ENCODE measurements at places on chromosomes 5 and 9.

DNA sequence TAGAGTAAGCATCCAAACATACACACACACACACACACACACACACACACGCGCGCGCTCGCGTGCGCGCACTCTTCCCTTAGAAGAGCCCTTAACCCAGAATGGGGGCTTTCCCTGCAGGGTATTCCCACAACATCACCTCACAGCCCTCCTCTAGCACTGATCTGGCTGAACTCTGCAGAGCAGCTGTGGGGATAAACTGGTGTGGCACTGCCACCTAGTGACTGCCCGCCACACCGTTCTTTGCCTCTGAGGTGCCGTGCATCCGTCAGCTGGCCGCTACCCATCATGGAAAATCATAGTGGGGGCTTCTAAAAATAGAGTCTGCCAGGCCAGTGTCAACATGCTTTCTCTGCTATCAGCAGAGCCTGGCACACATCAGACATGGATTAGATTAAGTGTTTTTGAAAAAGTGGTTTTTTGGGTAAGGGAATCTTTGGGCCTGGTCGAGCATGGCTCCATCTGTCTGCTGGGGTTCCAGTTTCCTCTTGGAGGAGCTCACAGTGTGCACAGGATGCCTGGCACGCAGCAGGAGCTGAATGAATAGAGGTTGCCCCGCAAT is 88.1 kb downstream of the KCNN2 start:
- DNase-seq = peak; percentile 1

DNA sequence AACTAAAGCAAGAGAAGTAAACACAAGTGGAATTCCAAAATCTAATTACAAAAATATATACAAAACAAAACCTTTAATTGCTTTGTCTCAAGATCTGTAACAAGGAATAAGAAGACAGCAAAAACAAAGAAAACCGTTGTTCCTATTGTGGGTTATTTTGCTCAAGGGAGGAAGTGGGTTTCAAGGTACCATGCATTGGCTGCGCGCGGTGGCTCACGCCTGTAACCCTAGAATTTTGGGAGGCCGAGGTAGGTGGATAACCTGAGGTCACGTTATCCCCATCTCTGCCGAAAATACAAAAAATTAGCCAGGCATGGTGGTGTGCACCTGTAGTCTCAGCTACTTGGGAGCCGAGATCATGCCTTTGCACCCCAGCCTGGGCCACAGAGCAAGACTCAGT is 12.1 kb upstream of the IQGAP2 start:
- no peak for DNase-seq

DNA sequence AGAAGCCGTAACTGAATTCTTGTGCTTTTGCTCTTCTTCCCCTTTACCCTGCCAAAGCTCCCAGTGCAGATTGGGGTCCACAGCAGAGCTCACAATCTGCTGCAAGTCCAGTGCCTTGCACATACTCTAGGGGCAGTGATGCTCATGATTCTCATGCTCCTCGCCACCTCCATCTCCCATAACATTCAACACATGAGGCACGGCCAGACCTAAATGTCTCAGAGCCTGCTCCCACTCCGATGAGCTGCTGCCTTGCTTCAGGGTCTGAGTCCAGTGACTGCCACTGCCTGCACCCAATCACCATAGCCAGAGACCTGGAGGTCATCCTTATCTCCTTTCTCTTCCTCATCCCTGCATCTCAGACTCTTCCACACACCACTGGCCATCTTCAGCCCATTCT is 10.5 kb downstream of the CSF1R start:
- DNase-seq = no peak

- DNase-seq = no peak
These were observed 90.5 kb downstream of the NRG2 start for GRCh38 chr5:139952574-139952973.

GRCh38 chr9:37156781-37157356 is 36.5 kb downstream of the ZCCHC7 start:
- no peak for DNase-seq

DNA sequence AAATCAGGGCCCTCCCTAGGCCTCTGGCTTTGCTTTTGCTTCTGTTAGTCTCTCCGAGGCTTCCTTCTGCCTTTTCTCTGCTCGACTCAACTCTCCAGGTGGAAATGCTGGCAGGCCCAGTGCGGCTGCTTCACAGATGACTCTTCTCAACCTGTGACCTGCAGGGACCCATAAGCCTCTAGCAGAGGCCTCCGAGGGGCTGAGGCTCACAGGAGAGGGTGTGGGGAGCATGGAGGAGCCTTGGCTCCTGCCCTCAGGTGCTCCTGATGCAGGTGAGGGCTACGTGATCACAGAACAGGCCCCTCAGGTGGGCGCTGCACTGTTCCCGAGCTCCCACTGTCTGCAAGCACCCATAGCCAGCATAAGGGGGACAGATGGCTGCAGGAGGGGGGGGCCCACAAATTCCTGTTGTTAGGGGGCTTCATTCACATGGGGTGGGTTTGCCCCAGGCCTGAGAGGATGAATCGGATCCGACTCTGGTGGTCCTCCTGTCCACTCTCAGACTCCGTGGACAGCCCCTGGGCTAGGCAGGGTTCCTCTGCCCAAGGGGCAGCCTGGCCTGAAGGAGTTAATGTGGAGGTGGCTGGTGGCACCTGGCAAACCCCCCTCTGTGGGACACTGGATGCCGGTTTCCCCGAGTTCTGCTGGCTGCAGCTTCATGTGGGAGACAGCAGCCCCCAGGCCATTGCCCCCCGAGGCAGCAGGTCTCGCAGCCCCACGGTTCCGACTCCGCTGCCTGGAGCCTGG is 10.9 kb upstream of the FCN2 start:
- DNase-seq = no peak

GRCh38 chr5:115600766-115601165 is 1.5 kb downstream of the TICAM2 start:
- no peak for DNase-seq

GRCh38 chr5:111252799-111253545 is 28.8 kb downstream of the CAMK4 start:
- DNase-seq = no peak

- DNase-seq = no peak
These were observed 102.5 kb upstream of the TNC start for GRCh38 chr9:115220319-115221005.

DNA sequence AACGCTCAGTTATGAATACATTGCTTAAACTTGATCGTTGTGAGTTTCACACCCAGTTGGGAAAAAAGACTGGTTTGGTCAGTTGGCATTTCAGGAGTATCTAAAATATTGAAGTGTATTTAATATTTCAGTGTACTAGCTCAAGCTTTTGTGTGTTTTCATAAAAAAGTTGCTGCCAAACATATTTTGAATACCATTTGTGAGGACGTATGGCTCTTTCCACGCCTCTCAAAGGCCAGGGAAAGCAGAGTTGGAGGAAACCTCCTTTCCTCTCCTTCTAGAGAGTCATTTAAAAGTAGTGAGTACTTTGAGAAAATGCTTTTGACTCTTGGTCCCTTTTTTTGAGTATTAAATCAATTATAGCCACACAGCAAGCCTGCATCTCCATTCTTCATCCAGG is 43.2 kb upstream of the ANKRD33B start:
- no peak for DNase-seq

DNA sequence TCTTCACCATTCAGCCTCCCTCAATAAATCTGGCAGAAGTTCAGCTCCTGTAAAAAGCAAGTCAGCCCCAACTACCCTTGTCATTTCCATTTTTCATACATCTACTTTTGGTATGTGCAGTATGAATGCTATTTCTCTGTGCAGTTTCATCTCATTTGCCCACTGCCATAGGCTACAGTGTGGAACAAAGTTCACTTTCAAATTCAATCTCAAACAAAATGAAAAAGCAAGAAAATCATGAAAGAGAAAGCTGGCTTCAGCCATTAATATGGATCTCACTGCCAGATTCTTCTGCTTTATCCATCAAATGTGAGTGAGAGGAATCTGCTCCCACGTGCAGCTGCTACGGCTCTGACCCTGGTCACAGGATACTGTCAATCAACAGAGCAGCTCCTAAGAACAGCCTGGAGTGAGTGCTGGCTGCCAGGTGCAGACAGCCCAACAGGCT is 494.2 kb downstream of the ZNF608 start:
- no peak for DNase-seq

- no peak for DNase-seq
These were observed 117.5 kb upstream of the ZNF366 start for GRCh38 chr5:72624641-72625236.

DNA sequence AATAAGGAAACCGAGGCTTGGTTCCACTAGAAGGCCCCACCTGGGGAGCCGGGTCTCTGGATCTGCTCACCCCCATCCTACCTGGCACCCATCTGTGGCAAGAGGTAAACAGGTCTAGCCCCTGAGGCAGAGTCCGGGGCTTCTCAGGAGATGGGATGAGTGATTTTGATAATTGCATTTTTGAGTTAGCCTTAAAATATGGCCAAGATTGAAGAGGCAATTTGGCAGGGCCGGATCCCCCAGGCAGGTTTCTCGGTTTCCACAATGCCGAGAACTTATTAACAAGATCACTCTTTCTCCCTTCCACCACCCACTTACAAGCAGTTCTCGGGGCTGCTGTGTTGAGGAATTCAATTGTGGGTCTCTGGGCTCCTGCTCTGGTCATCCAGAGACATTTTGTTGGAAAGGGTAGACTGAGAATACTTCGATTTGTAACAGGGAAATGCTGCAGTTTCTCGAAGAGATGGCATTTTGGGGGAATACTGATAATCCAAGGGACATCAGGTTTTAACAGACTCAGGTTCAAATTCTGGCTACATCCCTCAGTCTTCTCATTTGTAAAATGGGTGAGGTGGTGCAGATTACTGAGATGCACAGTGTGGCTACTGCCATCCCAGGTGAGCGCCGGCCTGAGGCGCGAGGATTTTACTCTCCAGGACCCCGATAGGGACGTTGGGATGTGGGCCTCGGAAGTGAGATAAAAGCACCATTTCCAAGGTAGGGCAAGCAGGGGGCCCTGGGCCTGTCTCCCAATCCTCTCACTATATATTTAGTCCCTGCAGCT is 194.2 kb downstream of the CDK5RAP2 start:
- no peak for DNase-seq

- no peak for DNase-seq
These were observed 400.2 kb upstream of the IRX4 start for GRCh38 chr5:2282893-2283292.

DNA sequence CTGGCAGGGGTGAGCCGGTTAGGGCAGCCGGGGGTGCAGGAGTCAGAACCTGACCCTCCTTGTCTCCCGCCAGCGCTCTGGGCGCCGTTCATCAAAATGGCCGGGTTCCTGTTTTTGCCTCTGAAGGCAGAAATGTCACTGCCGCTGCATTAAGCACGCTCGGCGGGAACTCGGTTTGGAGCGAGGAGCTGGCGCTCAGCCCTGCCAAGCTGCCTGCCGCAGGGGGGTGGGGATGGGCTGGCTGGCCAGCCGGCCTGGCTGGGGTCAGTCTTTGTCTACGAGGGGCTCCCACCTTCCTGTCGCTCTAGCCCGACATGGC is 63.7 kb downstream of the CXXC5 start:
- DNase-seq = no peak

- no peak for DNase-seq
These were observed 42.0 kb downstream of the VLDLR start for GRCh38 chr9:2663461-2664173.

- DNase-seq = no peak
These were observed 26.1 kb upstream of the SLC28A3 start for GRCh38 chr9:84366683-84367082.

- DNase-seq = no peak
These were observed 15.7 kb downstream of the NUDT12 start for GRCh38 chr5:103546858-103547257.

GRCh38 chr5:164139423-164139822 is 634.0 kb downstream of the MAT2B start:
- no peak for DNase-seq

GRCh38 chr5:177982072-177982727 is 13.8 kb downstream of the PROP1 start:
- no peak for DNase-seq

DNA sequence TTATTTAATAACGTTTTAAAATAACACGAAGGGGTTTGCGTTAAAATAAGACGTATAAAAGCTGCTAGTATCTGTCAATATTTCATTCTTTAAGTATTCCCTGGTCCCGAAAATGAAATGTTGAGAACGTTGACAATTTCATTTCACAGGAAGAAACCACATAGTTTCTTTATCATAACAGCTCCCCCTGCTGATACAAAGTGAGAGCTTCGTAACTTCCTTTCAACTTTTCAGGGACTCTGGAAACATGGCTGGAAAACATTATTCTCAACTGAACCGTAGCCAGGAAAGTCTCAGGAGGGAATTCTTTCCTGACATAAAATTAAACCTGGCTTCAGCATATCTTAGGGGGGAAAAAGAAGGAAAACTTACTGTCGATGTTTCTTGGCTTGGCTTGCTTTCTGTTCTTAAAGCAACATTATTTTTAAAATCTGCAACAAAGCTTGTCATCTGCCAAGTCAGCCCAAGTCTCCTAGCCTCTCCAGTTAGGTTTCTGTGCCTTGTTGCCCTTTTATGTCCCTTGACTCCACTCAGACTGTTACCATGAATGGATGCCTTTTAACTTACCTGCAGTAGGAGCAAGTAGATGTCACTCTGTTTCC is 122.9 kb upstream of the DAB2 start:
- DNase-seq = peak; percentile 7

GRCh38 chr9:34650816-34651215 is 1.2 kb upstream of the IL11RA start:
- DNase-seq = no peak

GRCh38 chr9:121538221-121538620 is 38.6 kb upstream of the GGTA1 start:
- no peak for DNase-seq

- DNase-seq = peak; percentile 8
These were observed 1.1 kb downstream of the POMT1 start for GRCh38 chr9:131503626-131504465.

DNA sequence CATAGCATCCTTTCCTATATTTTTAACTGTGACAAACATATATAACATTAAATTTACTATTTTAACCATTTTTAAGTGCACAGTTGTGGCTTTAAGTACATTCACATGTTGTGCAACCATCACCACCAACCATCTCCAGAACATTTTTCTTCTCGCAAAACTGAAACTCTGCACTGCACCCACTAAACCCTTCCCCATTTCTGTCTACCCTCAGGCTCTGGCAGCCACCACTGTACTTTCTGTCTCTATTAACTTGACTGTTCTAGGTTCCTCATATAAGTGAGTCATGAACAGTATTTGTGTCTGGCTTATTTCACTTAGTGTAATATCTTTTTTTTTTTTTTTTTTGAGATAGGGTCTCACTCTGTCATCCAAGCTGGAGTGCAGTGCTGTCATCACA is 25.5 kb downstream of the KCNMB1 start:
- DNase-seq = no peak

All from T1000 (cell line).